ENCODE measurements at places on chromosomes 11 and 22.

GRCh38 chr11:113161711-113162591, 152.4 kb upstream of the TTC12 start:
- no peak for DNase-seq

GRCh38 chr22:20267441-20268278, 458 bp downstream of the RTN4R start:
- DNase-seq = no peak

- DNase-seq = no peak
Observed at GRCh38 chr11:13942378-13942777, 20.1 kb upstream of the SPON1 start.

GRCh38 chr11:121053244-121053643, 29.3 kb downstream of the TBCEL start:
- no peak for DNase-seq

DNA sequence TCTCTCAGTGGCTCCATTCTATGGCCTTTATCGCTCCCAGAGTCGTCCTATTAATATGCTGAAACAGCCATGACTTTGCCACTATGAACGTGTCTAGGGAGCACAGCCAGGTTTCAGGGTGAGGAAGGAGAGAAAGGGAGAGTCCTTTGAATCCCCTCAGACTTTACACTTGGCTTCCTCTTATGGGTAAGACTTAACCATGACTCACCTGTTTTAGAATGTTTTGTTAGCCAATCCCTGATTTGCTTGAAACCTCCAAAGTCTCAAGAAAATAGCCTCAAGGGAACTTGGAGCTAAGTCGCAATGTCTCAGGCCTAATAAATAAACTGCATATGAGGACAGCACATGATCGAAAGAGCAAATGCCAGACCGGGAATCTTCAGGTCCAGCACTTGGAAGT, 131.2 kb upstream of the RCN1 start:
- no peak for DNase-seq

DNA sequence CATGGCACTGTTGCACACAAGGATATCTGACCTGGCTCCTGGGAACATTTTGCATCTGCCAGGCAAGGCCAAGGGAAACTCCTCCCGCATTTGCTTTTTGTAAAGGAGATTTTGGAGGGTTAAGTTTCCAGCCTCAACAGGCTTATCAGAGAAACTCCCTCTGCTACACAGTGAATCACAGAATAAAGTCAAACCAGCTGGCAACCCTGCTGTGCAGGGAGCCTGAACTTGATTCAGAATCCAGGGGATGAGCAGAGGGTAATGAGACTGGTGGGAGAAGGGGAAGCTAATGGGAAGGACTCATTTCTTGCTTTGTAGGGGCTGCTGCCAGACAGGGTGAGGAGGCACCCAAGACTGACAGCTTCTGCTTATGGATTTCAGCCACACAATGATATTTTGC, 185.3 kb upstream of the ISX start:
- DNase-seq = no peak

DNA sequence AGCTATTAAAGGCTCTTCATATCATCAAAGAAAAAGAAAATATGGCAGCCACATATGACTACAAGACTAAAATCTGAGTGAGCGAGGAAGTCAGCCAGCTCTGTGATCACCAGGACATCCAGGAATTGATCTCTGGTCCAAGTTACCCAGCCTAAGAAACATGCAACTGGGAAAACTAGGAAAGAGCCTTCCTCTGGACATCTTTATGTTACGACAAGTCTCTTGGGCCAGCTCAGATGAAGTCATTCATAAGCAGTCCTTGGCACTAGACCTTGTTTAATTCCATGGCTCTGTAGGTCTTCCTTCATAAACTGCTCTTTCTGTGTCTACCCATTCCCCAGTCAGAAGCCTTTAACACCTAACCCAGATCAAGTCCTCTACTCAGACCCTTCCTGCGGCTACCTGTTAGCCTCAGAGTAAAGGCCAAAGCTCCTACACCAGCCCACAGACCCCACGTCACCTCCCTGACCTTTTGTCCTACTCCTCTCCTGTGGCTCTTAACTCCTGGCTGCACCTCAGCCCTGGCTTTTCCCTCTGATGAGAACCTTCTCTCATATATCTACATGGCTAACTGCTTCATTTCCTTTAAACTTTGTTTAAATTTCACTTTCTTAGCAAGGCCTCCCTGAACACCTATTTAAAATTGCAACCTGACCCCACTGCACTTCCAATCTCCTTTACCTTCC, 134.0 kb downstream of the KIF18A start:
- DNase-seq = no peak

DNA sequence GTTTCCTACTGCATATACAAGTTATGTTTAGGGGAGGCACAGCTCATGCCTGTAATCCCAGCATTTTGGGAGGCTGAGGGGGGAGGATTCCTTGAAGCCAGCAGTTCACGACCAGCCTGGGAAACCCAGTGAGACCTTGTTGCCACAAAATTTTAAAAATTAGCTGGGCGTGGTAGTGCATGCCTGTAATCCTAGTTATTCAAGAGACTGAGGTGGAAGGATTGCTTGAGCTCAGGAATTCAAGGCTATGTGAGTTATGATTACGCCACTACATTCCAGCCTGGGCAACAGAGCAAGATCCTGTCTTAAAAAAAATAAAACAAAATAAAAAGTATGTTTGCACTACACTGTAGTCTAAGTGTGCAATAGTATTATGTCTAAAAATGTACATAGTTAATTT, 108.8 kb upstream of the TEAD1 start:
- no peak for DNase-seq

GRCh38 chr11:81915045-81915444, 818.6 kb downstream of the FAM181B start:
- no peak for DNase-seq

DNA sequence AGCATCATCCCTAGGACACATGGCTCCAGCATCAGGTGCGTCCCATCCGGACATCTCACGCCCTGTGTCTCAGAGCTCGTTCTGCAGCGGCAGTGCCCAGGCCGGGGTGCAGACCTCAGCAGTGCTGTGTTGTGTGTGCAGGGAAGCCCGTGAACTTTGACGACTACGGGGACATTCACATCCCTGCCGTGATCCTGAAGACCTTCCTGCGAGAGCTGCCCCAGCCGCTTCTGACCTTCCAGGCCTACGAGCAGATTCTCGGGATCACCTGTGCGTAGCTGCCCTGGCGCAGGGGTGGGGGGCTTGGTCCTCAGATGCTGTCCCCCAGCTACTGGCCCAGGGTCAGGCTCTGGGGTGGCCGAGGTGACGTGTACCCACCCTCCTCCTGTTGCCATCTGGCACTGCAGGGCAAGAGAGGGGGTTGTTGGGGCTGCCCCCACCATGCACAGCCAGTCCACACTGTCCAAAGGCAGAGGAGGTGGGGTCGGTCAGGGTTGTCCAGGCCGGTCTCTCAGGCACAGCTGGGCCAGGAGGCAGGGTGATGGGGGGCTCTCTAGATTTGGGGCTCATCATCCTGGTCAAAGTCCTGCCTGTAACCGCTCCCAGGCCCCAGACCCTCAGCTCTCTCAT, 96.5 kb downstream of the ARHGAP8 start:
- no peak for DNase-seq

DNA sequence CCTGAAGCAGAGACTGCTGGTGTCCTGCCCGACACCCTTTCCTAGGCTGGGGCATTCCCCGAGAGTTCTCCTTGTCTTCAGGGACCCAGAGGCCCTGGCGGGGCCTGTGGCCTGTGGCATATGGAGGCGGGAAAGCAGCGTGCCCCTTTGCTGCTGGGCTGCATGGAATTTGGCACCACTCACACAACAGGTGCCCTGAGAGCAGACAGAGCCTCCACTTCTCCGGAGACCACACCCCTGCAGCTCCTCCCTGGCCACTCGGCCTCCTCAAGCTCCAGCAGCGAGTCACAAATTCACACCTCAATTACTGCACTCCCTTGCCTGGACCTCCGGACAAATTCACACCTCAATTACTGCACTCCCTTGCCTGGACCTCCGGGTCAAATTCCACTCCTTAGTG, 1375.2 kb downstream of the TBC1D22A start:
- DNase-seq = no peak

GRCh38 chr11:108370990-108371389, 96.3 kb downstream of the C11orf65 start:
- DNase-seq = no peak
